Activated CD8-positive, alpha-beta memory T cell treated with anti-CD3 and anti-CD28 coated beads, Interleukin-2, amount 10 ng/mL, durations not matched to agents 7 days and 5 days (primary cell): ENCODE measurements at places on chromosomes 1 and 21.

DNA sequence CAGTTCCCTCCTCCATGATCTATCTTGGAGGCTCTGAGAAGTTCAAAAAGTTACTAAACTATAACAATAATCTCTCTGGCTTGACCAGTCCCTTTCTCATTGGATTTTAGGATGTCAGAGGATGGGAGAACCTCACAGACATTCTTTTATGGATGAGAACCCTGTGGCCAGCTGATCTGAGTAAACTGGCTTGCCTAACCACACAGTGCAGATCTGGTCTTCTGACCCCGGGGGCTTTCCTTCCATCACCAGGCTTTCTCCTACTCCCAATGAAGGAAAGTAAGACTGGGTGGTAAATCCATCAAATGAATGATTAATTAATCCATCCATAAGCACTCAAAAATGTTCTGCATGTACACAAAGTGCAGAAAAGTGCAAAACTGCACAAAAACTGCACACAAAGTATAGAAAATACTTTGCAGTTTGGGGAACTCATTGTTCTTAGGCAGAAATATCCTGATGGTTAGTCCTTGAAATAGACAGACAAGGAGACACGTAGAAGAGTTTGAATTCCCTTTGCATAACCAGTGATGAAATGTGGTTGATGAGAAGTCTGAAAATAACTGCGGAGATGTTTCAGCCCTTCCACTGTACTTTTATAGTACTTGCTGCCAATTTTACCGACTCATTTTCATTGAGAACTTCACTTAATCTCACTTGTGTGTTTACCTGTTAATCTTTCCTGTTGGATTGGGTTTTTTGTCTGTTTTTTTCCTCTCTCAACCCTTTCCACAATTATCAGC is 2.5 kb upstream of the F3 start:
- DNase-seq = no peak

GRCh38 chr21:45998276-45998701 is 16.7 kb downstream of the COL6A1 start:
- DNase-seq = no peak

DNA sequence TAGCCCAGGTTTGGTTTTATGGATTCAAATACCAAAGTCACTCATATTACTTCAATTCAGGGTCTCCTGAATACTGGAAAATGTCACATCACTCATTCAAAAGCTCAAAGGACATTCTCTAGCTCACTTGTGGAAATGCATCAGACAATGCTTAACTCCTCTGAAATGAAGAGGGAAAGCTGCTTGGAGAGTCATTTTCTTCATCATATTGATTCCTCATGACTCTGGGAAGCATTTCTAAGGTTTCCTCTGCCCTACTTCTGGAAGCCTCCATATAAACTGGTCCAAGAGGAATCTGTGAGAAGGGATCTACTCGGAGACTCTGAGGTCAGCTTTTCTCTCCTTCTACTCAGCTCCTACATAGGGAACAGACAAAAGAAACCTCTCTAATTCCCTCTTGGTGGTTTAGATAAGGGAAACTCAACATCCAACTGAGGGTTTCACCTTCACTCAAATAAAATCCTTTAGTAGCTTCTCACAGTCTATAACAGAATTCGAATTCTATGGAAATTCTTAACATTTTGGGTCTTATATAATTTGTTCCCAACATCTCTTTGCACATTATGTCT is 36.4 kb upstream of the RBBP5 start:
- DNase-seq = no peak

- DNase-seq = no peak
These were observed 20.1 kb upstream of the ARHGAP29 start for GRCh38 chr1:94257444-94257843.

- no peak for DNase-seq
These were observed 10.9 kb downstream of the CFAP107 start for GRCh38 chr1:12756768-12757413.
